ENCODE measurements at places on chromosomes 2 and 18. TPM values are rescaled to one million over a fixed set of nuclear protein-coding genes. Genes with fewer than 3 reads are reported as not detected.

DNA sequence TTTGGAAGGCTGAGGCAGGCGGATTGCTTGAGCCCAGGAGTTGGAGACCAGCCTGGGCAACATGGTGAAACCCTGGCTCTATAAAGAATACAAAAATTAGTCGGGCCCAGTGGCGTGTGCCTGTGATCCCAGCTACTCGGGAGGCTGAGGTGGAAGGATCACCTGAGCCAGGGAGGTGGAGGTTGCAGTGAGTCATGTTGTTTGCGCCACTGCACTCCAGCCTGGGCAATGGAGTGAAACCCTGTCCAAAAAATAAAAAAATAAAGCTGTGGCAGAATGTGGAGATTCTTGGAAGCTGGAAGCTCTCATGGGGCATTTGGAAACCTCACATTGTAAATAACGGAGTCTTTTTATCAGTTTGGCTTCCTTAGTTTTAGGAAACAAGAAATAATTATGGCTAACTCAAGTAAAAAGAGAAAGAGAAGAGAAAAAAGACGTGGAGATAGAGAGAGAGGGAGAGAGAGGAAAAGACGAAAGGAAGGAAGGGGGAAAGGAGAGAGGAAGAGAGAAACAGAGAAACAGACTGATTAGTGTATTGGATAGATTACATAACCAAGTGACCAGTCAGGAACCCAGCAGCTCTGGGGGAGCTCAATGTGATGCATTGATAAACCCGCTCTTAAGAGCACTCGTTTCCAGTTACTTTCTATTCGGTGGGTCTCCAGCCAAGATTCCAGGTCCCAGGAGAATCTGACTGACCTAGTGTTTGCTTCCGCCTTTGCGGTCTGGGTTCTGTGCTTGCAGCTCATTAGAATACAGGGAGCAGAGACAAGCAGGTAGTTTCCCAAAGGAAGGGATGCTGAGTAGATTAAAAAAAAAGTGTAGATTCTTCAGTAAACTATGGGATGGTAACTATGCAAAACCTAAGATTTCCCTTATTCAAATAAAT, 1.1 kb upstream of the SPAST start:
- peak; percentile 20 for DNase-seq

Gene GPAT2
- 1.5 TPM for total RNA-seq

- DNase-seq = no peak
Observed at GRCh38 chr2:157480182-157480961, 36.5 kb upstream of the CYTIP start.

- DNase-seq = no peak
Observed at GRCh38 chr2:160570376-160570775, 76.8 kb upstream of the RBMS1 start.

Gene CHRND
- 0.09 TPM for total RNA-seq

DNA sequence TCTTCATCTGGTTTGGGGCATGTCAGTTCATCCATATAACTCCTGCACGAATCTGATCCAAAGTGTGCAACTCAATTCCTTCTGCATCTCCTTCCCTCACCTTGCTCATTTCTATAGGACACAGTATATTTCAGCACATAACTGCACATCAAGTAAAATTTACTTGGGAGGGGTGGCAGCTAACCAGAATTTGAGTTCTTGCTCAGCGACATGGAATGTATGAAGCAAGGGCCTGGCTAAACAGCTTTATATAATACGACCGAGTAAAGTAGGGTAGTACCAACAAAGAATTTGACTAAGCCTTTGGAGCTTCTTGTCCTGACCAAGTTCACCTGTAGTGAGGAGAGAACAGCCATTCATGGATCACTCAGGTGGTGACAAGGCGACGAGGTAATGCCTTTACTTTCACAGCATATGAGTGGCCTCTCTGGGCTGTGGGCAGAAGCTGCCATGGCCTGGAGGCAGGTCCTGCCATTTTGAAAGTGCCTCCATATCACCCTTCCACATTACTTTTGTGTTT, 570.2 kb upstream of the TNP1 start:
- DNase-seq = peak; percentile 20

DNA sequence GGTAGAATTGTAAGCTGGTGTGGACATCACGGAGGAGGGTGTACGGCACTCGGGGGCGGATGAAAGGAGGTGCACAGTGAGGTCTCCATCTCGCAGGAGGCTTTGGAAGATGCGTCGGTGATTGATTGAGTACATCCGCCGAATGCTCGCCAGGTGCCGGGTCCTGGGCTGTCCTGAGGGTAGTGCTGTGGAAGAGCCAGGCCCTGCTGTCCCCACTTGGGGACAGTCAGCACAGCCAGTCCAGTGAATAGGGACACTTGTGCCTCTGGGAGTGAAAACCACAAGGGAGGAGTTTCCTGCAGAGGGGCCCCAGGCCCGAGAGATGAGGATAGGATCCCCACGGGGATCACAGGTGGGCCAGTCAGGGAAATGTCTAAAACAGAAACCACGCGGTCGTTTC, 28.1 kb downstream of the MLPH start:
- no peak for DNase-seq

GRCh38 chr2:37215250-37215649, 16.1 kb downstream of the CEBPZ start:
- DNase-seq = no peak

DNA sequence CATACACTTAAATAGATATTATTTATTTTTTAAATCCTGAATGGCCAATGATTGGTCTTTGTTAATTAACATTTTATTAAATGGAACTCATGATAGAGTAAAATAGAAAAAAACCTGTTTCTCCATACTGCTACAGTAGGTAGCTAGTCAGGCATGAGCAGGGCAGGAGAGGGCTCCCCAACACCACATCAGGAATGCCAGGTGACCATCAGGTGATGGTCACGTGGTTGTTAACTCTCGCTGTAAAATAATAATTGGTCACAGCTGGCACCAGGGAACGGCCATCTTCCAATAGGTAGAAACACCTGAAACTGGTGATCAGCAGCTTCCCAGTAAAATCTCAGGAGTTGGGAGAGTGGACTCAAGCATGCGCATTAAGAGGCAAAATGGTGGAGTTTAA, 172.2 kb downstream of the MEIS1 start:
- no peak for DNase-seq

Gene LCT
- not detected for total RNA-seq

Gene TRIM43
- not detected for total RNA-seq

- no peak for DNase-seq
Observed at GRCh38 chr2:120385355-120386127, 39.6 kb downstream of the INHBB start.

GRCh38 chr2:121099329-121100290, 185.4 kb downstream of the TFCP2L1 start:
- DNase-seq = no peak

GRCh38 chr2:203654826-203655225, 51.6 kb upstream of the CD28 start:
- DNase-seq = no peak

DNA sequence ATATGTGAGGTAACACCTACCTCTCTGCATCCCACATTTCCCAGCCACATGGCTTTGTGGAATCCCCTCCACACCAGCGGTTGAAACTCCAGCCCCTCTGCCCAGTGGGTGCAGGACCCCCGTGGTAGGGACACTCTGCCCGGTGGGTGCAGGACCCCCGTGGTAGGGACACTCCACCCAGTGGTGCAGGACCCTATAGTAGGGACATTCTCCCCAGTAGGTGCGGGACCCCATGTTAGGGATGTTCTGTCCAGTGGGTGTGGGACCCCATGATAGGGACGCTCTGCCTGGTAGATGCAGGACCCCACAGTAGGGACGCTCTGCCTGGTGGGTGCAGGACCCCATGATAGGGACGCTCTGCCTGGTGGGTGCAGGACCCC, 11.5 kb downstream of the COPS9 start:
- no peak for DNase-seq

DNA sequence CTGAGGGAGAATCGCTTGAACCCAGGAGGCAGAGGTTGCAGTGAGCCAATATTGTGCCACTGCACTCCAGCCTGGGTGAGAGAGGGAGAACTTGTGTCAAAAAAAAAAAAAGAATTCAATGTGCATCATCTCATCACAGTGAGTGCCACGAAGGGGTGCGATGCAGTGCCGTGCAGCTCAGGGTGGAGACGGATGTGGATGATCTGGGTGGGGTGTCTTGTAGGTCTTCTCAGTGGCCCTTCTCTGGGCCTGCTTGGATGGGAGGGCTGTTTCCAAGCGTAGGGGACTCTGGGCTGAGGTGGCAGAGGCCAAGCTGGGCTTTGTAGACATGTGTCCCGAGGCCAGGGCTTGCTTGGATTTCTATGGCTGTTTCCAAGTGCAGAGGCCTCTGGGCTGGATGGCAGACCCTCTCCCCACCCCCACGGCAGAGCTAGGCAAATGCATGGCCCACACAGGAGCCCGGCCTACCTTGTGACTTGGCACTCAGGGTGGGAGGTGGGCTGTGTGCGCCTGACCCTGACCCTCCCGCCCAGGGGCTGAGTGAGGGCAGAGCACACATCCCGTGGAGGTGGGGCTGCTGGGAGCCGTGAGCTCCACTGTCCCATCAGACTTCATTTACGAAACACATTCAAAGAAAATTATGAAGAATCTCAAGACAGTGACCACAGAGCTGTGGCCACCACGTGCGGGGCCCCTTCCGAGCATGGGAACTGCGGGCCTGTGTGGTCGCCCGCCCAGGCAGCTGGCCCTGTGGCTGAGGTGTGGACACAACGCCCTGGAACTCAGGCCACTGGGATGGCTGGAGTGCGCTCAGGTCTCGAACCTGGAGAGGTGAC, 76.4 kb downstream of the ASB1 start:
- no peak for DNase-seq

- DNase-seq = no peak
Observed at GRCh38 chr2:163934131-163934530, 198.3 kb upstream of the FIGN start.

DNA sequence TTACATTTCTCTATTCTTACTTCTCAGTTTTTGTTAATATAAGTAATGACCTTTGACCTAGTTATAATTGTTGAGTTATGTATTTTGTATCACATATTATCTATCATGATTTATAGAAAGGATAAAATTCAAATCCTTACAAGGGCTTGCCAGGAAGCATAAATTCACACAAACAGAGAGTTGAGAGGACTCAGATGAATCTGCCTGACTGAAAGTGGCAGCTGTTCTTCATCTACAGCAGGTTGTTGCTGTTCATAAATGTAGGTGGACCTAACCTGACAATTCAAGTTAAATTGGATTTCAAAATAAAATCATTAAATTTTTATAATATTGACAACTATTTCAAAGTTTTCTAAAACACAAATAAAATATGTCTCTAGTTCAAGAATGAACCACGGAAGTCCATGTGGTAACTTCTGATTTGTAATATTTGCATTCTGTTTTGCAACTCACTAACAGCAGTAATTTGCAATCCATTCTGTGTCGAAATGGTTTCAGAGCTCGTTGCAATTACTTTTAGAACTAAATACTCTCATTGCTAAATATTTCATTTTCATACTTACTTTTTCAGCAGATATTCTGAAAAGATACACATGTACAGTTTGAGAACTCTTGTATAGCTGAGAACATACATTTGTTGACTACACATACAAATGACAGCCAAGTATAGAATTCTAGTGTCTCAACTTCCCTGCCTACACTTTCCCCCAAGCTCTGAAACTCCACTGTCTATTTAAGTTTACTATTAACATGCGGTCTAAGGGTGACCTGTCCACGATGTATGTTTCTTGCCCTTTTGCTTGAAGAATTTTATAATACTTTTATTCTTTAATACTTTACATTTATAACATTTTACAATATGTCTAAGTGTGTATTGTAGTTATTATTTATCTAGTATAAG, 25.7 kb downstream of the SCN7A start:
- DNase-seq = peak; percentile 50

DNA sequence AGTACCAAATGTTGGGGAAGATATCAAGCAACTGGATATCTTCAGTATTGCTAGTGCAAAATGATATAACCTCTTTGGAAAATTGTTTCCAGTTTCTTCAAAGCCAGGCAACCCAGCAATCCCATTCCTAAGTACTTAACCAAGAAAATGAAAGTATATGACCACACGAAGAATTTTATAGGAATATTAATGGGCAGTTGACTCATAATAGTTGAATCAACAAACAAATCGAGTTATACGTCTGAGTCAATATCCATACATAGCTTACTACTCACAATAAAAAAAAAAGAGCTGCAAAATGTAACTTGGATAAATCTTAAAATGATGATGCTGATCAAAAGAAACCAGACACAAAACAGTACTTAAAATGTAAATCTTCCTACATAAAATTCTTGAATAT, 810.4 kb downstream of the METTL4 start:
- DNase-seq = no peak

DNA sequence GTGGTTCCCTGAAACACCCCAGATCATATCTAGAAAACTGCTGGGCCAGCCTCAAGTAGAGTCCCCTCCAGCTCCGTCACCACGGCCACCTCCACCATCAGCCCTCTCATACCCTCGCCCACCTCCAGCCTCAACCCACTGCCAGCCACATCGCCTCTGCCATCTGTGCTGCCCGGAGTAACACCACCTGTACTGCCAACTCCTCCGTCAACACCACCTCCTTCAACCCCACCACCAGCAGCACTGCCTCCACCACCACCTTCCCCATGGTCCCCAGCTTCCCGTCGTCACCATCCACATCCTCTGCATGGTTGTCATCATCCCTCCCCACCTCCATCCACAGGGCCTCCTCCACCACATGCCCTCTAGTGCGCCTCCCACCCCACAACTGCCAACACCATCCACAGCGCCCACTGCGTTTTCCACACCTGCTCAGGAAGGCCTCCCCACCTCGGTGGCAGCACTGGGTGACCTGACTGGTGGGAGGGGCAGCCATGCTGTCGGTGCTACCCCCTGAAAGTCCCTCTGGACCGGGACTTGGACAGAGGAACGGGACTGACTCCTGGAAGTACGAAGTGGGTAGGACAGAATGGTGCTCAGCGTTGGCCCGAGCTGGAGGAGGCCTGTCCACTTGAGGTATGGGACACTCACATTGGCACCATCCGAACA, 1.6 kb downstream of the SNED1 start:
- no peak for DNase-seq

- DNase-seq = no peak
Observed at GRCh38 chr2:53235836-53236582, 531.6 kb upstream of the CHAC2 start.

Gene TACR1
- total RNA-seq = not detected

GRCh38 chr2:8872821-8873432, 35.5 kb upstream of the KIDINS220 start:
- peak; percentile 71 for DNase-seq

Gene LYPD1
- total RNA-seq = 2.3 TPM

Data from cardiac muscle cell (in vitro differentiated cells and primary cell).